ENCODE measurements at places on chromosomes 12 and 14.

GRCh38 chr12:78759367-78759766, 105.2 kb upstream of the SYT1 start:
- no peak for DNase-seq

- DNase-seq: peak; percentile 94
These were observed 75.3 kb upstream of the TMPO start for GRCh38 chr12:98439981-98440581.

DNA sequence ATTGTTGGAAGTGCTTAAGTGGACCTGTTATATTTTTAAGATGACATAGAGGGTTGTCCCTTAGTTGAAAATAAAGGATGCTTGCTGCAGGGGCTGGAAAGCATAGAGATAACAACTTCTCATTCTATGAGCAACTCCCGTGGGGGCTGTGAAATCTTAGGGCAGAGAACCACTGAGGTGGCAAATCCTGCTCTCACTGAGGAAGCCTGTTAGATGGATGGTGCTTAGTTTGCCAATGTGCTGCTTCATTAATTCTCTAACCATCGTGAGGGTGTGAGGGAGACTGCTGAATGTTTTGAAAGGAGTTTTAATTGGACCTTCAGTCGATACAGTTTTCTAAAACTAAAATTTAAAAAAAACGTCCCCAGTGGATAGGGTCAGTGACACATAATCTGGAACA, 46.5 kb downstream of the PTPRO start:
- DNase-seq: no peak

- DNase-seq: no peak
These were observed 11.1 kb downstream of the BEST3 start for GRCh38 chr12:69688021-69688420.

DNA sequence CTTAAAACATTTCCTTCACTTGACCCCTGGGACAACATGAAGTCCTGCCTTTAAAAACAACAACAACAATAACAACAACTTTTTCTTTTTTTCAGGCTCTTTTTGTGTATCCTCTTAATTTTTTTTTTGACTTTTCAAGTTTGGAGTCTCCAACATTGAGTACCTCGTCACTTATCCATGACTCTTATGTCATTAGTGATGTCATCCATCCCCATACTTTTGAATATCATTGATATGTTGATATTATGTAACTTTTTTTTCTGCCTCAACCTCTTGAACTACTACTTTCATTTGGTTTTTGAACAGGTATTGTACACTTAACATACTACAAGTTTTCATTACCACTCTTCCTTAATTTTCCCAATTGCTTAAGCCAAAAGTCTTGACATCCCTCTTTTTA, 143.0 kb upstream of the ATXN7L3B start:
- DNase-seq: no peak

GRCh38 chr14:35740215-35740614, 68.9 kb downstream of the RALGAPA1 start:
- DNase-seq: no peak

- no peak for DNase-seq
These were observed 12.9 kb upstream of the FAM181A start for GRCh38 chr14:93914278-93914677.

- DNase-seq: no peak
These were observed 19.1 kb downstream of the SLC25A47 start for GRCh38 chr14:100342195-100342594.

DNA sequence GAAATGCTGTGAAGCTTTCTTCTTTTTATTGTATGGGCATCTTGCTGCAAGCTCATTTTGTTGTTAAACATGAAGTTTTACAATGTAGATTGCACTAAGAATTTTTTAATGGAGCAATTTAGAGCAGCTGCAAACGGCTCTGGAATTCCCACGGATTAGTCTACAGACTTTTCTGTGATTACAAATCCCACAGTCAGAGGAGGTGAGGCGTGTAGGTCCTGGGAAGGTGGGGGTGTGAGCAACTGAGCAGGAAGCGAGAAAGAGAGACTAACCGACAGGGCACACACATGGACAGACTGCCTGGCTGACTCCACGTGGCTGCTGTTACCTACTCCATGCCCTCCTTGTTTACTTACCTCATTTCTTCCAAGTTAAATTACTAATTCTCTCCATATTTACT, 348.5 kb downstream of the NPAS3 start:
- no peak for DNase-seq

- DNase-seq: peak; percentile 86
These were observed 47.7 kb upstream of the ERGIC2 start for GRCh38 chr12:29428633-29429032.

DNA sequence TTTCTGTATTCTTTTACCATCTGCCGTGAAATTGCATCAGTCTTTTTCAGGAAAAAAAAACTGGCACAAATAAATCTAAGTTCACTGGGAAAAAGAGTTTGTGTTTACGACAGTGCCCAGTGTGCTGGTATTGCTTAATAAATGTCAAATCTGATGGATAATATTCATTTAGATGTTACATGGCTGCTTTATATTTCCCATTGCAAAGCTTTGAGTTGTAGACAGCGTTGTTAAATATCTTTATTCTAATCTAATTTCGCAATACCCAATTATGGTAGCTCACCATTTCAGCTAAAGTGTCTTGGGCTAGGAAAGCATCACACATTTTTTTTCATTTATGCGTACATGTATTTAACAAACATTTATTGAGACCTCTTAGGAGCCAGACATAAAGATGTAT, 1994.5 kb upstream of the FLRT2 start:
- no peak for DNase-seq

DNA sequence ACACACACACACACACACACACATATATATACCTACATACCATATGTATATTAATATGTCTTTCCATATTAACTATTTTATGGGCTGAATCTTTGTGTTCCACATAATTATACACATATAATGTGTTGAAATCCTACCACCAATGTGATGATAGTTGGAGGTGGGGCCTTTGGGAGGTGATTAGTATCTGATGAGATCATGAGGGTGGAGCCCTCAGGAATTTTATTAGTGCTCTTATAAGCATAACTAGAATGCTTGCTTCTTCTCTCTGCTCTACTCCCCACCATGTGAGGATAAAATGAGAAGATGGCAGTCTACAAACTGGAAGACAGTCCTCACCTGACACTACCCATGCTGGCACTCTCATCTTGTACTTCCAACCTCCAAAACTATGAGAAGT, 1193.5 kb upstream of the FLRT2 start:
- DNase-seq: no peak

DNA sequence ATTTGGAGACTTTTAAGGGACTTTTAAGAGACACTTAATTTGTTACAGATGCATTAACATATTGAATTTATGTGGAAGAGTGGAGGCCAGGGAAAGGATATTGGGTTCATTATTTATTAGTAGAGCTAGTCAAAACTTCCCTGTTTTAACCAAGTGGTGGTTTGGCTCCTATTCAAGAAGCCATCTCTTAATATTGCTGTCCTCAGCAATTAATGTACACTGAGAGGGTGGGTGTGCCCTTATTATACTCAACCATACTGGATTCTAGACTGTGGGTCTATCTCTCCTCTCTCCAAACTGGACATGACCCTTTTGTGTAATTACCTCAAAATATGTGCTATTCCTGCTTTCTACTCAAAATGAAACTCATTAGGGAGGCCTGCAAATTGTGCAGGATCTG, 398.7 kb upstream of the DDHD1 start:
- no peak for DNase-seq

DNA sequence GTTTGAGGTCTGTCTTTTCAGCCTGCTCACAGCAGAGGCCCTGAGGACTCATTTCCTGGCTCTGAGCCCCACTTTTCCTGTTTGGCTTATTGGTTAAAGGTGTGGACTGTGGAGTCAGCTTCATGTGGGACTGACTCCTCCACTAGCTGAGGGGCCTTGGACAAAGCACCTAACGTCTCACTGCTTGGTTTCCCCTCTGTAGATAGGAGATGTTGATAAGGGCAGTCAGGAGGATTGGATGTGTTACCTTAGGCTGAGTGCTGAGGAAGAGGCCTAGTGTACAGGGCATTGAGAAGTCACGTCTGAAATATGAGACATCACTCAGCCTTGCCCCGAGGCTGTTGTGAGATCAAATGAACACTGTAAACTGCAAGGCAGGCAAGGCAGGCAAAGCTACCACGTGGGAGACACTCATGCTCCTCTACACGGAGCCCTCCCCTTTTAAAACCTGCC, 27.1 kb upstream of the TCL1A start:
- no peak for DNase-seq

DNA sequence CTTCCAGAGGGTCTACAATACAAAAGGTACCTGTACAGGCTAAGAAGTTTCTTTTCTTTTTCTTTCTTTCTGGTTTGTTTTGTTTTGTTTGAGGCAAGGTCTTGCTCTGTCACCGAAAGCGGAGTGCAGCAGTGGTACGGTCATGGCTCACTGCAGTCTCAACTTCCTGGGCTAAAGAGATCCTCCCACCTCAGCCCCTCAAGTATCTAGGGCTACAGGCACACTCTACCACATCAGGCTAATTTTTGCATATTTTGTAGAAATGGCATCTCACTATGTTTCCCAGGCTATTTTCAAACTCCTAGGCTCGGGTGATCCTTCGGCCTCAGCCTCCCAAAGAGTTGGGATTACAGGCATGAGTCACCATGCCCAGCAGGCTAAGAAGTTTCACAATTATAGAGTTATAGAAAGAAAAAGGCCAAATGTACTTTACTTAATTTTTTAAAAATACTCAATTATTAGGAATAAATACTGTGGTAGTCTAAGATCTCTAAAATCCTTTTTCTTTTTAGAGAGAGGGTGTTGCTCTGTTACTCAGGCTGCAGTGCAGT, 3.0 kb upstream of the PIGH start:
- DNase-seq: no peak

DNA sequence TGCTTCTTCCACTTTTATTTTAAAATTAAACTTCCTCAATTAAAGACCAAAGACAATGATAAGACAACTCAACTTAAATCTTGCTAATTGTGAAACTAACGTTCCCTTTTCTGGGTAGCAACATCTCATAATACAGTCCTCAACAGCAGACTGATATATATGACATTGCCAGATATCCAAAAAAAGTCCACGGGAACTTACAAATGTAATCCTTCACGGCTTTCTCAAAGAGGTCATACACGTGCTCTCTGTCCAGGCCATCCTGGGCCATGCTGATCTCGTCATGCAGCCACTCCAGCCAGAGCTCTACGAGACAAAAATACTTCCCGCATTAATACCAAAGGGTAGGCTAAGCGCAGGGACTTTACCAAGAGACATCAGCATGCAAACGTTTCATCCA, 13.3 kb downstream of the SART3 start:
- no peak for DNase-seq

GRCh38 chr14:60301685-60302084, 52.7 kb downstream of the PPM1A start:
- DNase-seq: no peak
